ENCODE measurements at places on chromosomes 11 and 22.

DNA sequence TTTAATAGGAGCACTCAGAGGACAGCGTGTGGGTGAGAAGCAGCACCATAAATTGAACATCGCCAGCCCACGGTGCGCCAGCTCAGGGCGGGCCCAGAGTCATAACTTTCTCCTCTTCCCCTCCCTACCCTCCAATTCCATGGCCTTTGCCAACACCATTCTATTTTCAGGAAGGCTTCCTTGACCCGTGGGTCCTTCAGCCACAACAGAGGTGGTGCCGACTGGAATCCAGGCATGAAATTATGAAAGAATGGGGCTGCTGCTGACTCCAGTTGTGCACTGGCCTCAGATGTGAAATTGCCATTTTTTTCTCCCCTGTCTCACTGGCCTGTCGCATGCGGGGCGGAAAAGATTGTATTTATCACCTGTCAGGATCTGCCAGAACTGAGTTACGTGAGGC lies 345.9 kb downstream of the MIAT start:
- no peak for DNase-seq

DNA sequence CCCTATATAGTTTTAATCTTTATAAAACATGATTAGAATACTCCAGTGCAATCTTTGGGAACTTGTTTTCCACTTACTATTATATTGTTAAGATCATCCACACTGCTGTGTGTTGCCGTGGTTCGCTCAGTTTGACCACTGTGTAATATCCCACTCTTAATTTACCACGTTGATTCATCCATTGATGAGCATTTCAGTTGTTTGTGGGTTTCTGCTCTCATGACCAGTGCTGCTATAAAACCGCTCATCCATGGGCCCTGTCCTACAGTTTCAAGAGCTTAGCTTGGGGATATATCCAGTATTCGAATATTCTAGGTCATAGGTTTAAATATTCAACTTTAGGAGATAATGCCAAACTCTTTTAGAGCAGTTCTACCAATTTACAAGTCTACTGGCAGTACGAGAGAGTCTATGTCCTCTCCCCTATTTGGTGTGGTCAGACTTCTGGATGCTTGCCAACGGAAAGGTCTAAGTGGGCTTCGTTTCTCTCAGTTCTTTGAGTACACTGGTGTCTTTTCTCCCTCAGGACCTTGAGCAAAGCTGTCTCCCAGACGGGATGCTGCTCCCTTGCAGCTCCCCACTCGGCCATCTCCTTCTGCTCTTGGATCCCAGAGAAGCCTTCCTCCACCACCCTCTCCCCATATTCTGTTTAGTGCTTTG lies 94.9 kb upstream of the ALX4 start:
- DNase-seq: no peak

GRCh38 chr11:8013833-8014232 lies 26.7 kb downstream of the EIF3F start:
- no peak for DNase-seq

DNA sequence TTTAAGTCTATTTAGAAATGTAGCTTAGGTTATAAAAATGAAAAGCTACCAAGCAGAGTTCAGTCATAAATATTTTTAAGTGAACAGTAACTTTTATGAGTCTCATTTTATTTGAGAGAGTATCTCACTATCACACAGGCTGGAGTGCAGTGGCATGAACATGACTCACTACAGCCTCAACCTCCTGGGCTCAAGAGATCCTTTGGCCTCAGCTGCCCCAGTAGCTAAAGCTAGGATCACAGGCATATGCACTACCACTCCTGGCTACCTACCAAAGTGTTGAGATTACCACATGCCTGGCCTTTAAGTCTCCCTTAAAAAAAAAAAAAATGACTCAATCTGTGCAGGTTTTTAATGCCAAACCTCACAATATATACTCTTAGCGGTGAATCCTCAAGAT lies 34.7 kb upstream of the CLNS1A start:
- DNase-seq: peak; percentile 50

DNA sequence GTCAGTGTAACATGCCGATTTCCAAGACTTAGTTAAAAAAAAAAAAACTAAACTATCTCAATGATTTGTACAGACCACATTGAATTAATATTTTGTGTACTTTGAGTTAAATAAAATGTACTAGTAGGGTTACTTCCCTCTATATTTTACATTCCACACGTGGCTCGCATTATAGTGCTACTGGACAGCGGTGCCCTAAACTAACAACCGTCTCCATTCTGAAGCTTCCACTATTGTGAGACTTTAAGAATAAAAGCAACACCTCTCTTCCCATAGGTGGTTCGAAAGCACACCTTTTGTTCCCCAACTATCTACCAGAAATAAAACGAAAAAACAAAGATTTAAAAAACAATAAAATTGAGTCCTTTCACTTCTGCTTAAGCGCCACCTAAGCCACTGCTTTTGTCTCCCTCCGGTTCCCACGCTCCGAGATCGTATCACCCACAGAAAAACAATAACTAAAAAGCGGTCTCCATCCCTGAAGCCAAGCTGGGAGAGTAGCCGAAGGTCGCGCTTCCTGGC lies 380 bp upstream of the TTC17 start:
- DNase-seq: peak; percentile 17

Measured in bronchial epithelial cell (primary cell).